ENCODE measurements at places on chromosomes 3 and 15.

DNA sequence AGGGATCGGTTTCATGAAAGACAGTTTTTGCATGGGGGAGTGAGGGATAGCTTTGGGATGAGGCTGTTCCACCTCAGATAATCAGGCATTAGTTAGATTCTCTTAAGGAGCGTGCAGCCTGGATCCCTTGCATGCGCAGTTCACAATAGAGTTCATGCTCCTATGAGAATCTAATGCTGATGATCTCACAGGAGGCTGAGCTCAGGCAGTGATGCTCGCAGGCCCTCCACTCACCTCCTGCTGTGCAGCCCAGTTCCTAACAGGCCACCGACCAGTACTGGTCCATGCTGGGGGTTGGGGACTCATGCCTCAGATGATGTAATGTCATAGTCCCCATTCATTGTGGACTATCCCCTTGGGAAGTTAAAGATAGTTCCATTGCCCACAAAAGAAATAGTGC lies 255.8 kb downstream of the CACNA2D3 start:
- no peak for DNase-seq

- no peak for DNase-seq
Measured at GRCh38 chr3:28860307-28860706, 420.6 kb upstream of the RBMS3 start.

GRCh38 chr15:65285291-65286068 lies 1.2 kb downstream of the PARP16 start:
- no peak for DNase-seq

DNA sequence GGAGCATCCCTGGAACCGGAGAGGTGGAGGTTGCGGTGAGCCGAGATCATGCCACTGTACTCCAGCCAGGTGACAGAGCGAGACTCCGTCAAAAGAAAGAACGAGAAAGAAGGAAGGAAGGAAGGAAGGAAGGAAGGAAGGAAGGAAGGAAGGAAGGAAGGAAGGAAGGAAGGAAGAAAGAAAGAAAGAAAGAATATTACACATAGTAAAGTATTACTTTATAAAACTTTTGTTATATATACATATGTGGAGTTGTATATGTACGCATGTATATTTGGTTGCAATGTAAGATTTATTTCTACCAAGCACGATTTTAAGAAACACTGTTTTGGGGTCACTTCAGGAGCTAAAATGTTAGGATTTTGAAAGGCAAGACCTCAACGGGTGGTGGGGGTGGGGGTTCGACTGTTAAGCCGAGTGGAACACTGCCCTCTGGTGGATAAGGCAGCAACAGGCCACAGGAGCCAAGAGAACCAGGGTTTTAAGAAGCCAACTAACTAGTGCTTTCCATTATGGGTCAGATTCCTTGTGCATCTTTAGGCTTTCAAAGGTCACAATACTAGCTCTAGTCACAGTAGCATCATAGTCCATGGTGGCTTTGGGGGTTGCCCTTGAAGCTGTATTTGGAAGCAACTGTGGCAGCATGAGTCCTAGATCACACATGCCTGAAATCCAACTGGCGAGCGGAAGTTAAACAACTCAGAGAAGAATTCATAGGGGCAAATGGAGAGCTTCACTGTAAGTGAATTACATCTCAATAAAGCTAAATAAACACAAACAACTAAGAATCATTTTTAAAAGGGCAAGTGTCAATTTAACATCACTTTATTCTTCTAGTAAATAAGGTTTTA lies 22.5 kb downstream of the GLB1 start:
- DNase-seq = peak; percentile 66

- DNase-seq = no peak
Measured at GRCh38 chr3:46209746-46210470, 1.8 kb upstream of the CCR1 start.

DNA sequence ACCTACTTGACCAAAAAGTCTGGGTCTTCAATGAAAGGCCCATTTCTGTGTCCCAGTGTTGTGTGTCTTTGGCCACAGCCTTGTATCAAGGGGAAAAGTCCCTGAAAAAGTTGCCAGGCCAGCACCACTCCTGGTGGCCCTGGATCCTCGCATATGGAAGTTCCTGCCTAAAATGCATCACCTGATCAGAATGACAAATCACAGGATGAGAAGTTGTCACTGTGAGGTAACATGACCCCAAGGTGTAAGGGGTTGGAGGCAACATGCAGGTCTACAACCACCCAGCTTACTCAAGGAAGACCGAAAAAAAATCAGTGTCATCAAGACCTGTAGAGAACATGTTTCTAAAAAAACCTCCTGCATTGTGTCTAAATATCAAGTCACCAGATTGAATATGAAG lies 25.6 kb downstream of the PARP15 start:
- no peak for DNase-seq

DNA sequence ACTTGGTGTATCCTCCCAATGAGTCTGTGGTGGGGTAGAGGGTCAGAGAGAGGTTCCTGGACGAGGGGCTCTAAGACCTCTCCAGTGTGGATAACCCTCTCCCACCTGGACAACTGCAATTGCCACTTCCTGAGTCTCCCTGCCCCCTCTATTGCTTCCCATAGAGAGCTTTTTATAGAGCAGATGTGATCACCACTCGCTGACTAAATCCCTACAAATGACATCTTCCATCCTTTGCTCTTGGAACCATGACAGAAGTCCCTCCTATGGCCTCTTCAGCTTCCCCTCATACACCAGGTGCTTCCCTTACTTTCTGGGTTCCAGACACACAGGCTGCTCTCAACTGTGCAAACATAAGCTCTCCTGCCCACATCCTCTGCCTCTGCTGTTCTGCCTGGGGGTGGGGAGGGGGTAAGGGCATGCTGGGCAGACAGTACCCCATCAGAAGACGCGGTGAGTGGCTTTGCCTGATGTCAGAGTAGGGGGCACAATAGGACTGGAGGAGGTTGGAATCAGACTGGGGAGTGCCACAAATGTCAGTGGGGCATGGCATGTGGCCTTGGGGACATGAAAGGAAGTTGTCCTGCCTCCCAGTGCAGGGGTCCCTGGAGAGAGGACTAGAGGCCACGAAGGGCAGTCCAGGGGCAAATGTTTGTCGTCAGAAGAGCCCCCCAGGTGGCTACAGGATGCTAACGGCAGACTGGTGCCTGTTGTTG lies 15.2 kb downstream of the ITIH3 start:
- DNase-seq = no peak

DNA sequence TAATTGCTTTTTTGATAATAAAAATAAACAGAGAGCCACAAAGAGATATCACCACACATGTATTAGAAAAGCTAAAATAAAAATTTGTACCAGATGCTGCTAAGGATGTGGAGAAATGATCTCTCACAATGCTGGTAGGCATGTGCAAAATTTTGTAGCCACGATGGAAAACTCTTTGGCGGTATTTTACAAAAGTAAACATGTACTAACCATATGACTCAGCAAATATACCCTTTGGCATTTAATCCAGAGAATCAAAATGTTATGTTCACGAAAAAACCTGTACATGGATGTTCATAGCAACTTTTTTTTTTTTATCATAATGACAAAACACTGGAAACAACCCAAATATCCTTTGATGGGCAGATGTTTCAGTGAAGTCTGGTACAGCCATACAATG lies 261.2 kb downstream of the LPP start:
- DNase-seq = no peak

GRCh38 chr3:4426782-4427344 lies 40.2 kb downstream of the SUMF1 start:
- DNase-seq = peak; percentile 36

- DNase-seq = no peak
Measured at GRCh38 chr15:97316362-97316761, 644.1 kb upstream of the ARRDC4 start.

GRCh38 chr15:34370643-34371042 lies 3.6 kb upstream of the LPCAT4 start:
- no peak for DNase-seq

DNA sequence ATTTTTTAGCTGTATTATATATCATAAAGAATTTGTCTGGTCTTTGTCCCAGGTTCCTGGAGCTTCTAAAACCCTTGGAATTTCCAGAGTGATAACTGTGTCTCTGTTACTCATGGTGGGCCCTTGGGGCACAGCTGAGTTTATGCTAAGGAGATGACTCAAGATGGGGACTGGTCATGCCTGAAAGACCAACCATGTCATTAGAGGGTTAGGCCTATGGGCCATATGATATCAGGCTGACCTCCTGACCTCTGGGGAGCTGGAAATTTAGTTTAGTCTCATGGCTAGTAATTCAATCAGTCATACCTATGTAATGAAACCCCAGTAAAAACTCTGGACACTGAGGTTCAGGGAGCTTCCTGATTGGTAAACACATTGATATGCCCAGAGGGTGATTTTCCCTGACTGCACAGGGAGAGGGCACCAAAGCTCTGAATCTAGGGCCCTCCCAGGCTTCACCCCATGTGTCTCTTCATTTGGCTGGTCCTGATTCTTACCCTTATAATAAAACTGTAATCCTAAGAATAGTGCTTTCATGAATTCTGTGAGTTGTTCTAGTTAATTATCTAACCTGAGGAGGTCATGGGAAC lies 69.6 kb downstream of the EEFSEC start:
- DNase-seq = no peak

GRCh38 chr3:129892486-129892856 lies 1.0 kb downstream of the TMCC1 start:
- peak; percentile 36 for DNase-seq

DNA sequence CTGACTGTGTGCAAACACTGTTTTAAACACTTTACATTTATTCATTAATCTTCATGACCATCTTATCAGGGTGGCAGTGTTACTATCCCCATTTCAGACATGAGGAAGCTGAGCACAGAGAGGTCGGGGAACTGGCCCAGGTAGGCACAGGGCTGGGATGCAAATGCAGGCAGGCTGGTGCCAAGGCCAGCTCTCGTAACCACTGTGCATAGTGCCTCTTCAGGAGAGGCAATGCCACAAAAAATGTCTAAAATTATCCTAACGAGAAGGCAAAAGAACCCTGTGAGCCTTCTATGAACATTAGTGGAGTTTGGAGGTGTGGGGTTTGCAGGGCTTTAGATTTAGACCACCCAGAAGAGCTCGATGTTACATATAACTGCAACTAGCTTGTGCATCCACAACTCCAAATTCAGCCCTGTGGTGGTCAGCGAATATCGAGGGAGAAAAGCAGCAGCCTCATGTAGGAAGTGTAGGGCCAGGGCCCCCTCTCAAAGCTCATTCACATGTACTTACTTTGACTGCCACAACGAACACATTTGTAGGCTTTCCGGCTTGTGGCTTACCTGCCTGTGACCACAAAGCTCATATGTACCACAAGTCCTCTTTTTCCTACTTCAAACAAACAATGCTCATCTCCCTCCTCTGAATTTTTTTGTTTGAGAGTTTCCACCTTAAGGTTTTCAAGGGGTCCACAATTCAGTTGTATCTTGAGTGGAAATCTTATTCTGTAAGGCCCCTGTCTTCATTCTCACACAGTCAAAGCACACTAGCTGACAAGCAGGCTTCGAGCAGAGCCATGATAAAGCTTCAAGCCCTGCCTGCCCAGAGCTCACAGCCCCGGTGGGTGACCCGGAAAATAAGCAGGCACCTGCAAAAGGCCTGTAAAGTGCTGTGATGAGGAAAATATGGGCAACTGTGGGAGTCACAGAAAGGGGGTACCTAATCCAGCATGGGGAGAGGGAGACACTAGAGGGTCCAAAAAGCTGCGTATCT lies 722.9 kb upstream of the CFAP20DC start:
- no peak for DNase-seq

- no peak for DNase-seq
Measured at GRCh38 chr15:63054985-63055384, 12.4 kb downstream of the TPM1 start.

DNA sequence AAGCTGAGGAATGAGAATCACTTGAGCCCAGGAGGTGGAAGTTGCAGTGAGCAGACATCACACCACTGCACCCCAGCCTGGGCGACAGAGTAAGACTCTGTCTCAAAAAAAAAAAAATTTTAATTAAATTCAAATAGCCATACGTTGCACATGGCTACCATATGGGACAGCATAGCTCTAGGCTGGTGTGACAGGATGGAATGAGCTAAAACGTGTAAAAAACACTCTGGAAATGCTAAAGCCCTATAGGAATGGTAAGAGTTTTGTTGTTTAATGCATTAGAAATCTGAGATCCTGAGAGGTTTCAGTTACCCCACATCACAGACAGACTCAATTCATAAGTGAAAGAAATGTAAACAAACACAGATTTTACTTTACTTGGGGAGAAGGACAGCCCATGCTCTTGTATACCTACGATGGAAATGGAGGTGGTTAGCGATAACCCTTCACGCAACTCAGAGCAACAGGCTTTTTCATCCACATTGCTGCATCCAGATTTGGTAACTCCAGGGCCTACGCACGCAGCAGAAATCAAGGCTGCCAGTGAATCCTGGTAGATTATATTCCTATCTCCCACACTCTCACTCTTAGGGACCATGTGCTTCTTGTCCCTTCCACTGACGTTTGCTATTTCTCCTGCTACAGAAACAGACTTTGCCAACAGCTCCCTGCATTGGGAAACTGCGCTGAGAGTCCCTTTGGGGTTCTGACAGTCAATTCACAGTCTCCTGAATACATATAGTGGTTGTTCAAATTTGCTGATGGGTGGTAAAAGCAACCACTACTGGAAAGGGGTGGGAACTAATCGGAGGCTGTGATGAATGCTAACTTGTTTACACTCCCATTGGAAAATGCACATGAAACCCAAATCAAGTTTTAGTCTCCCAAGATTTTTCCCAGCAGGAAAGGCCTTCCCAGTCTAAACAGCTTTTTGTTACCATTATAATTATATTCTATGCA lies 3.1 kb downstream of the SH3BP5 start:
- DNase-seq = no peak

GRCh38 chr3:129966876-129967275 lies 7.6 kb upstream of the TRH start:
- no peak for DNase-seq

GRCh38 chr15:60899322-60899966 lies 329.7 kb downstream of the RORA start:
- no peak for DNase-seq

DNA sequence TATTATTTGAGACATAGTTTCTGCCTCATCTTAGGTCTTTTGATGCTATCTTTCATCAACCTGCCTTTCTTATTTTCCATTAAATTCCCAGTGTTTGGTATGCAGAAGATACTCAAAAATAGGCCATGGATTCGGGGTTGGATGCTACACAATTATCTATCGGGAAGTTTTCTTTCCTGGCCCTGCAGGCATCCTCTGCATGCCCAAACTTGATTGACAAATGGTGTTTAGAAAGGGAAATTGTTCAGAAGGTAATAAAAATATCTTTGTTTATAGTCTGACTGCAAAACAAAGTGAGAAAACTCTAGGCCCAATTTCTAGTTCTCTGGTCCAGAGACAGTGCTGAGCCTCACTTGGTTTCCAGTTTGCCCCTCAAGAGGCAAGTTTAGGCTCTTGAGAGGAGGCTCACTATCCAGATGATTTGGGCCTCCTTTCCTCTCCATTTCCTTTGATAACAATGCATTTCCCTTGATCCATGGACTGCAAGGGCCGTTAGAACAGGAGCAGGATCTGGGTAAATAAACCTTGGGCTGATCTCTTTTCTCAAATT lies 157.1 kb upstream of the DPH6 start:
- DNase-seq = no peak

Measured in upper lobe of left lung (tissue), 6 donors.